ENCODE measurements at places on chromosomes 7 and 10.

DNA sequence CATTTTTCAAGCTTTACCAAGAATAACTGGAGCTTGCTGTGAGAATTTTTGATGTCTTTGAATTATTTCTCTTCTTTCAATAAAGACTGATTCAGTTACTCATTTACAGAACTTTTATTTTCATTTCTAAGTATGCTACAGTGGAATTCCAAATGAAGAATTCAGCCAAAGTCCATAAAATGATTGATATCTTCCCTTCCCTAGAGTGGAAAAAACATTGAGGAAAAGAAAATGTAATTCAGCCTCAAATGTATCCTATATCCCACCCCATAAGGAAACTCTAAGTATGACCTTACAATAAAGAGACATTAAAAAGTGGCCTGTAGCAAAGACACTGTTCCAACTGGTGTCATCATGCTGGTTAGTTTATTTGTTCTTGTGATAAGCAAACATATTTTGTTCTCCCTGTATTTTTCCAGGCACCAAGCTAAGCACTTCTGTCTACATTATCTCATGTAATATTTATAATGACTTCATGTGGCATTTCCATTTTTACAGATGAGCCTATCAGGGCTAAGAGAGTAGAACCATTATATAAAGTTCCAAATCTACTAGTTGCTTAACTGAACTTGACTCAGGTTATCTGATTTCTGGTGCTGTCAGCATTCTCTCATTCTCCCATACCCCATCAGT, 450.4 kb downstream of the NEBL start:
- DNase-seq = no peak

- DNase-seq = no peak
Observed at GRCh38 chr7:12647364-12648219, 39.8 kb upstream of the ARL4A start.

DNA sequence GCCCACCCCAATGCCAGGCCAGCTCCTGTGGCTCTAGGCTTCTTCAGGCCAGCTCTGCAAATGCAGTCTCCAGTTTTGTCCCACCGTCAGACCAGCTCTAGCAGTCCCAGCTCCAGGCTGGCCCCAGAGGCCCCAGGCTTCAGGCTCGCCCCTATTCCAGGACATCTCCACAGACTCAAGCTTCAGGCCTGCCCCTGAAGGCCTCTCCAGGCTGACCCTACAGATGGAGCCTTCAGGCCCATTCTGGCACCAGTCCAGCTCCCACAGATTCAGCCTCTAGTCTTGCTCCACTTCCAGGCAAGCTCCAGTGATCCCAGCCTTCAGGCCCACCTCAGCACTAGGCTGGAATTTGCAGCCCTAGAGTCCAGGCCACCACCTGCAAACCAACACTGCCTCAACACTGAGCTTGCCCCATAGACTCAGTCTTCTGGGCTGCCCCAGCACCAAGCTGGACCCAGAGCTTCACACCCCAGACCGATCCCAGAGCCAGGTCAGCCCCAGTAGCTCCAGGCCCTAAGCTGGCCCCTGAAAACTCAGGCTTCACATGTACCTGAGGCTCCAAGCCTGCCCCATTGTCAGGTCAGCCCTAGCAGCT, 170.2 kb downstream of the ITGB1 start:
- DNase-seq = no peak

- DNase-seq = no peak
Observed at GRCh38 chr10:66964946-66965345, 39.1 kb downstream of the LRRTM3 start.

- DNase-seq = no peak
Observed at GRCh38 chr7:111756687-111757178, 194.4 kb upstream of the IMMP2L start.

DNA sequence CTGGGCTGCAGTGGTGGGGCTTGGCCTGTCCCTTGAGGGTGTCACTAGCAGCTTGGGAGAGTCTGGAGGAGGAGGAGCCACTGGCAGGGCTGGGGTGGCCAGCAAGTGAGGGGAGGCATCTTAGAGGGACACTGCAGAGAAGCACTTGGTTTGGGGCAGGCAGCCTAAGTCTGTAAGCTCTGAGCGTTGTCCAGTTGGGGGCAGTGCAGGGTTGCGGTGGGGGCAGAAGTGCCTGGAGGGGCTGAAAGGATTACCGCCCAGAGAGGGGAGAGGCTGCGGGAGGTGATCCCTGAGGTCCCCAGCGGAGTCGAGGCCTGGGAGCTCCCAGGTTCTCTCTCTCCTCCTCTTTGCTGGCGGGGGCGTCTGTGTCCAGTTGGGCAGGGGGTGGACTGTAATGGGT, 7.4 kb downstream of the ADCYAP1R1 start:
- DNase-seq = no peak

GRCh38 chr10:62726142-62726541, 78.4 kb upstream of the ADO start:
- no peak for DNase-seq

Data from right kidney (tissue), 9 donors.